CD4-positive, alpha-beta memory T cell (primary cell): ENCODE measurements at places on chromosomes 13 and 19. TPM values are rescaled to one million over a fixed set of nuclear protein-coding genes. Genes with fewer than 3 reads are reported as not detected.

FCHO1 gene
- total RNA-seq, result 113 TPM

NALCN gene
- not detected for total RNA-seq

NCCRP1 gene
- total RNA-seq, result not detected

DNA sequence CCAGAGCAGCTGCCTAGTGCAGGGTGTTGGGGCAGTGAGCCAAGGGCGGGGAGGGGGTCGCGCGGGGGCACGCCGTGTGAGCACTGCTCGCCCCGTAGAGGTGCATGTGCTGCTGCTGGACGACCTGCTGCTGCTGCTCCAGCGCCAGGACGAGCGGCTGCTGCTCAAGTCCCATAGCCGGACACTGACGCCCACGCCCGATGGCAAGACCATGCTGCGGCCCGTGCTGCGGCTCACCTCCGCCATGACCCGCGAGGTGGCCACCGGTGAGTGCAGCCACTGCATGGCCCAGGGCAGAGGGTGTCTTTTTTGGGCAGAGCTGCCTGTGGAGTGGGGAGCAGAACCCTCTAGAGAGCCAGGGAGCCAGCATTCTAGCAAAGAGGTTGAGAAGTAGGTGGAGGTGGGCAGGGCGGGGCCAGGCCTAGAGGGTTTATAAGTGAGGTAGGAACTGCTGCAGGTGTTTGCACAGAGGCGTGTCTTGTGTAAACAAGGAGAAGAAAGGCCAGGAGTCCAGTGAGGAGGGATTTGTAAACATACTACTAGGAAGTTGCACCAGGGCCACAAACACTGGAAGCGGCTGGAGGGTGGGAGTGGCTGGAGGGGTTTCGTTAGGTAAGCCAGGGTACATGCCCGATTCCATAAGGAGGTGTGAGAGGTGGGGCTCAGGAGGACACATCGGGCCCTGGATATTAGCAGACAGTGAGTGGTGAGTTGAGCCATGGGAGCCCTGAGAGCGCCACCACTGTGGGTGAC, 21.3 kb downstream of the ARHGEF1 start:
- DNase-seq, result no peak

DNA sequence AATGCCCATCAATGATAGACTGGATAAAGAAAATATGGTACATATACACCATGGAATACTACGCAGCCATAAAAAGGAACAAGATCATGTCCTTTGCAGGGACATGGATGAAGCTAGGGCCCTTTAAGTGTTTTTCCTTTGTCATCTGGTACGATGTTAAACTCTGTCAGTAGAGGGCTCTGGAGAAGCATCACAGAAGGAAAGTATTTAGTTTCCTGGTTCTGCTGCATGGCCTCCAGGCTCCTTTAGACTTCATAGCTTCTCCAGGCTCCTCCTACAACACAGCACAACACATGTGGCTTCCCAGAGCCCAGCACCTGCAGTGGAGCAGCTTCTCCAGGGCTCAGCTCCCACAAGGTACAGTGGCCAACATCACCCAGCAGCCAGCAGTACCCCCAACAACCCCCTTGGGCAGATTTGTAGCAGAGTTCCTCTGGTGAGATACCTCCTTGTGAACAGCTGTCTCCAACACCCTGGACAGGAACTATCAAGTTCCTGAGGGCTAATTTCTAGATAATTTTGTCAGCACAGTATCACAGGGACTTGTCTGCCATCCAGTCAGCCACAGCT, 63.4 kb downstream of the KCTD12 start:
- peak; percentile 29 for DNase-seq

- DNase-seq, result no peak
These were observed 1.1 kb downstream of the MAB21L1 start for GRCh38 chr13:35475212-35475959.

GRCh38 chr13:91347202-91347995, at the start of gene MIR17HG:
MIR17HG (plus strand) TSS chr13:91347687.
- DNase-seq, result peak; percentile 84

GRCh38 chr13:30727491-30728355, 7.6 kb upstream of the ALOX5AP start:
- DNase-seq, result no peak

GRCh38 chr13:95255072-95255732, 46.0 kb downstream of the ABCC4 start:
- no peak for DNase-seq

DNA sequence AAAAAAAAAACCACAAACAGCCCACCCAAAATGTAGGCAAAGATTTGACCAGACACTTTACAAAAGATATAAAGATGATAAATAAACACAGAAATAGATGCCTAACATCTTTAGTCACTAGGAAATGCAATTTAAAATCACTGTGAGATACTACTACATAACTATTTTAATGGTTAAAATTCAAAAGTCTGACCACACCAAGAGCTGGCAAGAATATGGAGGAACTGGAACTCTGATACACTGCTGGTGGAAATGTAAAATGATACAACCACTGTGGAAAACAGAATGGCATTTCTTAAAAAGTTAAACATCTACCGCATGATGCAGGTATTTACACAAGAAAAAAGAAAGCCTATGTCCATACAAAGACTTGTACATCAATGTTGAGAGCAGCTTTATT, 26.8 kb downstream of the VWA8 start:
- no peak for DNase-seq
